ENCODE measurements at places on chromosomes 1 and 21. TPM values are rescaled to one million over a fixed set of nuclear protein-coding genes. Genes with fewer than 3 reads are reported as not detected.

GRCh38 chr1:221105578-221105977, 226.3 kb downstream of the HLX start:
- no peak for DNase-seq

DNA sequence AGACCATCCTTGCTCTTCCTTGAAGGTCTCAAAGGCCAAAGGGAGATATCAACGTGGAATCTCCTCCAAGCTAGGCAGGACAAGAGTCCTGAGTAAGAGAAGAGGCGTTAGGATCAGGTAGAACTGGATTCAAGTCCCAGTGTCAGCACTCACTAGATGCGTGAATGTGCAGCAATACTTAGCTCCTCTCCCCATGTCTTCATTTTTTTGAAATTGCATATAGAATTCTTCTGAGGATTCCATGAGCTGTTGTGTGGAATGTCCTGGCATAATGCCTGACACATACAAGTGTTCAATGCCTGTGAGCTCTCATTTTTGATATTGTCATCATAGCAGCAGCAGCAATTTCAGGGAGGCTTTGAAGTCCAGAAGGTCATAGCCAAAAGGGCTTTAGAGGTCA, 333.2 kb downstream of the KCNH1 start:
- DNase-seq: no peak

- no peak for DNase-seq
Observed at GRCh38 chr1:201455098-201455497, 13.9 kb downstream of the PHLDA3 start.

- DNase-seq: no peak
Observed at GRCh38 chr1:93082313-93082712, 3.2 kb downstream of the MTF2 start.

- no peak for DNase-seq
Observed at GRCh38 chr1:233905416-233906051, 1.1 kb downstream of the SLC35F3 start.

GRCh38 chr1:179599623-179600249, 8.1 kb downstream of the TDRD5 start:
- no peak for DNase-seq

DNA sequence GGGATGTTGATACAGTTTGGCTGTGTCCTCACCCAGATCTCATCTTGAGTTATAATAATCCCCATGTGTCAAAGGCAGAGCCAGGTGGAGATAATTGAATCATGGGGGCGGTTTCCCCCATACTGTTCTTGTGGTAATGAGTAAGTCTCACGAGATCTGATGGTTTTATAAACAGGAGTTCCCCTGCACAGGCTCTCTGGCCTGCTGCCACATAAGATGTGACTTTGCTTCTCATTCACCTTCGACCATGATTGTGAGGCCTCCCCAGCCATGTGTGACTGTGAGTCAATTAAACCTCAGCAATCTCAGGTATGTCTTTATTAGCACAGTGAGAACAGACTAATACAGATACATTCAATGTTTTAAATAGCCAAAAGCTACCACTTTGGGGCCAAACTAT, 41.1 kb downstream of the SLC35F3 start:
- no peak for DNase-seq

Gene PDPN
- not detected for total RNA-seq

Gene PTGFRN
- 17.0 TPM for total RNA-seq

Gene FCGR1A
- total RNA-seq: not detected

Gene KANK4
- total RNA-seq: not detected

Gene ESRRG
- not detected for total RNA-seq

Data from activated T-cell treated with anti-CD3 and anti-CD28 coated beads, Interleukin-2, amount 50 U/mL, for 4 hours (primary cell).